Left ventricle myocardium superior (tissue), 1 donor: ENCODE measurements at places on chromosomes 6 and 20. TPM values are rescaled to one million over a fixed set of nuclear protein-coding genes. Genes with fewer than 3 reads are reported as not detected.

DNA sequence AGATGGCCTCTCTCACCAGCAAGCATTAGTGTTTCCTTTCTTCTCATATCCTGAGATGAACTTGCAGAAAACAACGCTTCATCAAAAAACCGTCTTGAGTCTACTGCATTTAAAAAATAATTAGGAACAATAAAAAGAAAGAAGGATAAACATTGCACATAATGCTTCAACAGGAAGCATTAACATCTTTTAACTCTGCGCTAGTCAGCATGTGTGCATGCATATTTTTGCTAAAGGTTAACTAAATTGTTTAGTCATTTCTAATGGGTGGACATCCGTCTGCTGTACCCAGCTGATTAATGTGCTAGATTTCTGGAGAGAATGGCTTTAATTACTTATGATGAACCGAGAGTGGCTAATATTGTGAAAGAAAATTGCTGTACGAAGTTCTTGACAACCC lies 349.3 kb downstream of the SOX4 start:
- DNase-seq = no peak

GRCh38 chr6:146297815-146298214 lies 245.8 kb upstream of the RAB32 start:
- no peak for DNase-seq

DNA sequence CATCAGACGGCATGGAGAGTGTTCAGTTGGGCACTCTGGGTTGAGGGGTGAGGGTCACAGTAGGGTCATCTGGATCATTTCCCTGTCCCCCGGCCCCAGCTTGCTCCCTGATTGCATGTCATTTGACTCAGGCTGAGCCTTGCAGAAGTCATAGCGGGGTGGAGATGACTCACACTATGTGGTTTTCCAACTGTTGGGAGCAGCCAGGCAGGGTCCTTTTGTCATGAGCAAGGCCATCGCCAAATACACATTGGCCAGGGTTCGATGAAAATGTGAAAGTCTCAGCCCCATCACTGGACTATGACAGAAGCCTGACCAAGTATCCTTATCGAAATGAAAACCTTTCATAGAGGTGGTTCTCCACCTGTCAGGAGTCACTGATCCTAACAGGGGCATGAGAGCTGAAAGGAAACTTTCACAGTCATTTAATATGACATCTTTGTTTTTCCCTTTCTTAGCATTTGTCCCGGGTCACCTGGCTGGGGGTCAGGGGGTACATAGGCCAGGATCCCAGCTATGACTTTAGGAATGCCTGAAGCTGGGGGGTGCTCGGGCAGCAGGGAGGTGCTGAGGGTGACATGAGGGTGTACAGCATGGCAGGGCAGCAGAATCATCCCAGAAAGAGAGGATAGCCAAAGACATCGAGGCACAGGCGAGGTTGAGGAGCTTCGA lies 70.2 kb upstream of the CD93 start:
- DNase-seq = no peak

- DNase-seq = no peak
Observed at GRCh38 chr20:15060265-15061060, 723.1 kb upstream of the FLRT3 start.

- DNase-seq = no peak
Observed at GRCh38 chr20:5141615-5142014, 14.8 kb downstream of the CDS2 start.

GRCh38 chr6:37584654-37585522 lies 85.2 kb upstream of the CCDC167 start:
- DNase-seq = no peak

DNA sequence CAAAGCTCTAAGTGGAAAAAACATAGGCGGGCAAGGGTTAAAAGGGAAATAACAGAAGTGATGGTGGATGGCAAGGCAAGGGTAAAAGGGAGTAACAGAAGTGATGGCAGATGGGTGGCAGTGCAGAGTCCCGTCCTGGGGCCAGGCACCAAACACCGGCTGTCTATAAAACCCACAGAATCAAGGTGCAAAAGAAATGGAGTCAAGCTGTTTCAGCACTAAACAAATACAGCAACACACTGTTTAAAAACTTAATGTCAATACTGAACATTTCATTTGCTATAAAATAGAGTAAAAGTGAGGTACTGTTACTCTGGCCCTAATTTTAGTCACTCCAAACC lies 87.6 kb downstream of the MAN1A1 start:
- DNase-seq = no peak

Gene ERVFRD-1
- 0.12 TPM for total RNA-seq

Gene FAM210B
- 58.7 TPM for total RNA-seq

Gene ADRM1
- total RNA-seq = 75.5 TPM
